CD4-positive, alpha-beta T cell treated with Interleukin-15 for 4 hours (primary cell): ENCODE measurements at places on chromosomes 6 and 20.
A peak's percentile ranks its signal among the peaks of the same experiment; 100 is the strongest.

DNA sequence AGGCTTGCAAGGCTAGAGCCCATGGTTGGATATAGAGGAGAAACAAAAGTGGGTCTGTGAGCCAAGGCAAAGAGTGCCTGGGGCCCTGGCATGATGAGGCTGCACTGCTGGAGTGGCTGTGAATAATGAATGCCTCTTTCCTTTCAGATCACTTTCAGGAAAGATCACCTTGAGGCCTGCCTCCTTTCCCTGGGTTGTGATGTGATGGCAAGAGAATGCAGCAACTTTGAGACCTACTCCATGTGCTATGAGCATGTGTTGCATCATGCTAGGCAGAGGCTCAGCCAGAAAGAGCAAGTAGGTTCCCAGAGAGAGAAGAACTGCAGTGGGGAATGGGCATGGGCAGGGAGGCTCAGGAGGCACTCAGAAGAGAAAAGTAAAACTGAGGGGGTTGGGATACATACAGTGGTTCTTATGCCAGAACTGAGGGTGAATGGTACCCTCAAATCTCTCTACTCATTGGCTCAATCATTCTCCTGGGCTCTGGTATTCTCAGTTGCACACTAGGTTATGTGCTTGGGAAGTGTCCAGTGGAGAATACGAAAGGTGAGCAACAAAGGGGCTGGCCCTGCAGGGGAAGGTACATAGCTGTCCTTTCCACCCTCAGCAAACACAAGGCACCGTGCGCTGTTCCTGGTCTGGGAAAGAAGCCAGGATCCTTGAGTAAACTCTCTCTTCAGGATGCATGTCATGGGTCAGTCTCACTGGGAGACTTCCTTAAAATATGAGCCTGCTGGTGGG, 45.9 kb downstream of the CD164 start:
- no peak for DNase-seq

DNA sequence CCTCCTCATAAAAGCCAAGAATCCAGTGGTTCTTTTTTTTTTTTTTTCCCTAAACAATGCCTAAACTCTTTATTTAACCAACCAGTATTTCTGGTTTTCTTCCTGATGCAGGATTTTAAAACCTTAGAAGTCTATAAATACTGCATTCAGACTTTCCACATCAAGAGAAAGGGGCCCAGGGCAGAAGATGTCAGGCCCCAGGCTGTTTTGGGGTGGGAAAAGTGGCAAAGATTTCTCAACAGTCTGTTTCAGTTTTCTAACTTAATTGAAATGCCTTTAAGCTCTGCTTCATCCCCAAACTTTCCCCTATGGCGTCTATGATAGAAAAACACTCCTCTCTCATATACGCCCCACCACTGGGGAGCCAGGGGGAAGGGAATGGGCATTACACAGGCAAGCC, 33.1 kb downstream of the QRSL1 start:
- no peak for DNase-seq

DNA sequence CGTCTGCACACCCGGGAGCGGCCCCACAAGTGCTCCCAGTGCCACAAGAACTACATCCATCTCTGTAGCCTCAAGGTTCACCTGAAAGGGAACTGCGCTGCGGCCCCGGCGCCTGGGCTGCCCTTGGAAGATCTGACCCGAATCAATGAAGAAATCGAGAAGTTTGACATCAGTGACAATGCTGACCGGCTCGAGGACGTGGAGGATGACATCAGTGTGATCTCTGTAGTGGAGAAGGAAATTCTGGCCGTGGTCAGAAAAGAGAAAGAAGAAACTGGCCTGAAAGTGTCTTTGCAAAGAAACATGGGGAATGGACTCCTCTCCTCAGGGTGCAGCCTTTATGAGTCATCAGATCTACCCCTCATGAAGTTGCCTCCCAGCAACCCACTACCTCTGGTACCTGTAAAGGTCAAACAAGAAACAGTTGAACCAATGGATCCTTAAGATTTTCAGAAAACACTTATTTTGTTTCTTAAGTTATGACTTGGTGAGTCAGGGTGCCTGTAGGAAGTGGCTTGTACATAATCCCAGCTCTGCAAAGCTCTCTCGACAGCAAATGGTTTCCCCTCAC, 21.0 kb downstream of the PRDM1 start:
- no peak for DNase-seq

GRCh38 chr6:97203343-97203742, 79.7 kb downstream of the MMS22L start:
- DNase-seq = no peak

GRCh38 chr6:100237821-100238220, 226.9 kb downstream of the SIM1 start:
- DNase-seq = no peak

- no peak for DNase-seq
Observed at GRCh38 chr20:14566505-14566904, 229.1 kb upstream of the FLRT3 start.

GRCh38 chr6:47483516-47483852, 5.9 kb downstream of the CD2AP start:
- DNase-seq = no peak

DNA sequence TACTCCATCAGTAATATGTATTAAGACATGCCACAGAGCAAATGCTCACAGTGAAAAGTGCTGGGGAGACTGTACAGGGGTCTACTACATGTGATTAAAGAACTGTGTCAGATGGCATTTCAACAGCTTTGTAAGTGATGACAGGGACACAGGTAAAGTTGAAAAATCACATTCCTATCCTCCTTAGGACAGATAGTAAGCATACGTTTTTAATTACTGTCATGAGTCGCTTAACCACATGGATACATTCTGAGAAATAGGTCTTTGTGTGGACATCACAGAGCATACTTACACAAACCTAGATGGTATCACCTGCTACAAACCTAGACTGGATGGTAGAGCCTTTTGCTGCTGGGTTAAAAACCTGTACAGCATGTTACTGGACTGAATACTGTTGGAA, 645.8 kb upstream of the AGPAT4 start:
- DNase-seq = no peak

DNA sequence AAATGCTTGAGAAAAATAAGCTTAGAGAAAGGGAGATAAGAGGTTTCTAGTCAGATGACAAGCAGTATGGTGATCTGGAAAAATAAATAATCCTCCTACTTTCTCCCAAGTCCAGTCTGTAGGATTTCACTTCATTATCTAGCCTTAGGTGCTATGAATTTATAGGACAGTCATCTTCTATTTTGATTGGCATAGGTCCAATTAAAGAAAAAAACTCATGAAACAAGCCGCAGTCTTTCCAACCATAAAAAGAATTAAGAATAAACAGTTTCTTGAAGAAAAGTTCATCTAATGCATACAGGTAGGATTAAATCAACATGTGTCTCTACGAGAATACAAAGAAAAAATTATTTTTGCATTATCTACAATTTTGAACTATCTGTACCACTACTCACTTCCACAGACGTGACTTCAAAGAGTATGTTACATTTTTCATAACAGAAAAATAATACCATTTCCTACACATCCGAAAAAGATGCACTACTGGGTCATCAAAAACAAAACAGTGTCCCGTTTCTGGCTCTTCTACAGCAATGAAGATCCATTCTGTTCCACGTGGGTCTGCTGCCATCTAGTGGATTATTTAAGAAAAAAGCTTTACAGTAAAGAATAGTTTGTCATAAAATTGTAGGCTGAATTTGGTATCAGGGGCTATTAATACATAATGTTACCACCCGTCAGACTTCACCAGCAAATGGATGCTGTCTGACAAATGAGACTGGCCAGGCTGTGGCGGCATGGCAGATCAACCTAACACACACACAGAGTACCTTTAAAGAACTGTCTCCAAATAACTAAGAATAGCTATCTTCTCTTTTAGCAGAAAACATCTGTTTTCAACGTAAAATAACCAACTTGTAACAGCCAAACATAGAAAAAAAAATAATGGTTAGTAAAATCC, 28.9 kb downstream of the STX7 start:
- DNase-seq = peak; percentile 73

GRCh38 chr6:124655866-124656265, 306.4 kb upstream of the RNF217 start:
- no peak for DNase-seq

DNA sequence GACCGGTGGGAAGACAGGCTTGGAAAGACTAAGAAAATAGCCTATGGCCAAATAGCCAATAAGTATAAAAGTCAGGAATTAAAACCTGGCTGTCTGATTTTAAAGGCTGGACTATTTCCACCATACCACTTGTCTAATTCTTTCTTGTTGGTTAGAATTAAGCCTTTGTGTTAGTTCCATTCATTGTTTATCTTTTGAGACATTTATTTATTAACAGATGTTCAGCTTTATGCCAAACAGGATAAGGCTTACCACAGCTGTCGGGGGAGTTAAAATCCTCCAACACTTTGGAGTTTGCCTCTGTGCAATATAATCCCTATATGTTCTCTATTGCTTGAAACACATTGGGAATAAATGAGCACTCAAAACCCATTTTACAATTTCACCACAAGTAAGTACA, 208.3 kb downstream of the TMEM200A start:
- no peak for DNase-seq

DNA sequence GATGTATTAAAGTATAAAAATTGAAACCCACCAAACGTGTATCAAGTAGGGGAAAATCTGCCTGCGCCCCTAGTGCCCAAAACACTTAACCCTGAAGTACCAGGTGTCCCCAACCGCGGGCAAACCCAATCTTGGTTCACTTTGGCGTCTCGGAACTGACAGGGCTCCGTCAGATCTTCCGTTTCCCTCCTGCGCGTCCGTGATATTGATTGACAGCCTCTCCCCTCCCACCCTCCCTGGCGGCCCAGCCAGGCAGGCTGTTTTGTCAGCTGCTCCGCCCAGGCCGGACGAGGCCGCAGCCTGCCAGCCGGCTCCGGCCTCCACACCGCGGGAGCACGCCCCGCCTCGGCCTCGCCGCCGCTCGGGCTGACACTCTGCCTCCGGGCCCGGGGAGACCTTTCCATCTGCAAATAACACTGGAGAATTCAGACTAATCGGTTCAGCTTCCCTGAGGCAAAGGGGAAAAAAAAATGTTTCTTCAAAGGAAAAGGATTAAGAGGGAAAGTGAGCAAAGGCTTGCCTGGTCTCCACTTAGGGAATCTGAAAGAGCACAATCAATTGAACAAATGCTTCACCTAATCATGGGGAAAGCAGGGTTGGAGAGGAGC, 234.9 kb upstream of the MCHR2 start:
- peak; percentile 23 for DNase-seq

DNA sequence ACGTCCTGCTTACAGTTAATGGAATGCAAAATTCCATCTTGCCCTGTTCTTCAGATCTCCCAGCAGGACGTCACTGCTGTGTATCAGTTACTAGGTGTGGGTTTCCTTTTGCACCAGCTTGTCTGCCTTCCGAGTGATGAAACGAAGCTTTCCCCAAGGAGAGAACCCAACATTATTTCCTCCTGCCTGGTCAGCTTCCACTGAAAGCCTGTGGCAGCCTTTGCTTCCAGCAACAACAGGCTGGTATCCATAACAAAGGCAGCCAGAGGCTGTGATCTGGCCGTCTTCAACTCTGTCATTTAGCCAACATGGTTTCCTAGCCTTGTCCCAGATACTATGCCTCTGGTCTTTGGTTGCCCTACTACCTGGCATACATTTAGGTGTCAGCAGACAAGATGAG, 78.9 kb upstream of the HEY2 start:
- DNase-seq = no peak

DNA sequence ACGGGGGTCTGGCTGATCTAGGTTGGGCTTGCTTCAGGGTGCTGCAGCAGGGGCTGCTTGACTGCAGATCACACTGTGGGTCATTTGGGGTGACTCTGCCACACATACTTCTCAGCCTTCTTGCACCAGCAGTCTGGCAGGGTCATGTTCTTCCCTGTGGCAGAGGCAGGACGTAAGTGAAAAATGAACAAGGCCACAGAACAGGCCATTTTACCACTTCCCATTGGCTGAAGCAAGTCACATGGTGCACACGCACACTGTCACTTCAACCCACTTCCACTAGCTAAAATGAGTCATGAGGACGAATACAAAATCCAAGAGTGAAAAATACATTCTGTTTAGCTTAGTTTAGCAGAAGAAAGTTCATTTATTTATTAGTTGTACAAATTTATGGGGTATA, 168.6 kb upstream of the GGTLC1 start:
- peak; percentile 48 for DNase-seq

DNA sequence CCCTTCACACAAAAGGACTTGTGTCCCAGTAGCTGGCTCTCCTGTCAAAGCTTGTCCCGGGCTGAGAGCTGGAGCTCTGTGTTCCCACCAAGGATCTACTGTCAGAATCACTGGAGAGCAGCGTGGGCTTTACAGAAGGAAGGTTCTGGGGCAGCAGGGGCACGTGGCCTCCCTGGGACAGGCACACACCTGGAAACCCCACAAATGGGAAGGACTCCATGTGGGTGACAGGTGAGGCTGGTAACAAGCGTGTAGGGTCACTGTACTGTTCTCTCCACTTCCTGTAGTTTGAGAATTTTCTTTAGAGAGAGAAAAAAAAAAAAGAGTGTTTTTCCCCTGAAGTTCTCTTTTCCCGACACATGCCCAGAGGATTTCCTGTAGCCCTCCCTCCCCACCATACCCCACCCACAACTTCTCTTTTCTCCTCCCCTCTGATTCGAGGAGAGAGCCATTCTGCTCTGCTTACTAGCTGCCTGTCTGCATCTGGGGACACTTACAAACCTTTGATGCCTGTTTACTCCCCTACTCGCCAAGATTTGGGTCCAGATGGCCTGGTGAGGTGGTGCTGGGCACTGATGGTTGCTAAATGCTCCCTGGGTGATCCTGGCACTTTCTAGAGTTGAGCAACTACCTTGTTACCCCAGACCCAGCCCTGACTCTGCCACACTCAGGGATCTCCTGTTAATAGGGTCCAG, 84.1 kb upstream of the SIRPA start:
- DNase-seq = no peak

DNA sequence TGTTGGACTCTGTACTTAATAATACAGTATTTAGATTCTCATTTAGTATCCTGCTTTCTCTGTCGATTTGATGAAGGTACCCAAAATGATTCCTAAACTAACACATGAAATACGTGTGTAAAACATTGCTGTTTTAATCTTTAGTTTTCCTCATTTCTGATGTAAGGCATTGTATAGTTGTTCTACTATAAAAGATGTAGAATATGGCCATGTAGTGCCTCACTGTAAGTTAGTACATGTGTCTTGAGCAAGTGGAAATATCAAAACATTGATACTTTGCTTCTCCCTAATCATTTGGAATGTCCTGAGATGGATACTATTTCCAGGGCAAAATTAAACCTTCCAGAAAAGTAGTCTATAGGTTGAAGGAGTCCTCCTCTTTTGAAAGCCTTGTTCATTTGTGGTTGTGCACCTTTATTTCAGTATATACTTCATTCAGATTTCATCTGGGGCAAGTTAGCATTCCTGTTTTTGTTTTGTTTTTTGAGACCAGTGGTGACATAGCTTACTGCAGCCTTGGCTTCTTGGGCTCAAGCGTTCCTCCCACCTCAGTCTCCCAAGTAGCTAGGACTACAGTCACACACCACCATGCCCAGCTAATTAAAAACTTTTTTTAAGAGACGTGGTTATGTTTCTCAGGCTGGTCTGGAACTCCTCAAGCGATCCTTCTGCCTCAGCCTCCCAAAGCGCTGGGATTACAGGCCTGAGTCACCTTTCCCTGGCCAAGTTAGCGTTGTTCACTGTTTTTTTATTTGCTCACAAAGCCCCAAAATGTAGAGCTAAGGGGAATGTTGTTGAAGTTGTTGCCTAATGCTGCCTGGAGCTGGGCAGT, 11.6 kb downstream of the SRSF3 start:
- DNase-seq = no peak

- no peak for DNase-seq
Observed at GRCh38 chr20:58433759-58434158, 44.7 kb downstream of the VAPB start.
